ENCODE measurements at places on chromosomes 1 and 21. TPM values are rescaled to one million over a fixed set of nuclear protein-coding genes. Genes with fewer than 3 reads are reported as not detected.

The EFNA3 gene
- total RNA-seq, result 1.1 TPM

The KRTAP6-3 gene
- total RNA-seq, result not detected

The OR10J1 gene
- total RNA-seq, result not detected

The CD53 gene
- total RNA-seq, result 83.5 TPM

The FLG2 gene
- not detected for total RNA-seq

The LIN28A gene
- not detected for total RNA-seq

The TCEA3 gene
- total RNA-seq, result 28.3 TPM

The KANK4 gene
- 2.0 TPM for total RNA-seq

The SH3BP5L gene
- total RNA-seq, result 26.5 TPM

The CHML gene
- 9.8 TPM for total RNA-seq

The ELAVL4 gene
- not detected for total RNA-seq

The ADCY10 gene
- total RNA-seq, result not detected

The FOXJ3 gene
- total RNA-seq, result 39.6 TPM

The SERTAD4 gene
- 7.5 TPM for total RNA-seq

The MIXL1 gene
- not detected for total RNA-seq

The C1orf141 gene
- not detected for total RNA-seq

The C4BPB gene
- total RNA-seq, result 6.4 TPM

The LCE2B gene
- not detected for total RNA-seq

The GCSAML gene
- 0.32 TPM for total RNA-seq

The TMPRSS2 gene
- total RNA-seq, result 137 TPM

The WDR64 gene
- total RNA-seq, result not detected

The C1orf87 gene
- 0.44 TPM for total RNA-seq

The CNTN2 gene
- not detected for total RNA-seq

The CELA2B gene
- total RNA-seq, result not detected

The GPR61 gene
- not detected for total RNA-seq

The CLEC20A gene
- total RNA-seq, result not detected

The SPOCD1 gene
- 10.9 TPM for total RNA-seq

All from left lung (tissue), 14 donors.